ENCODE measurements at places on chromosomes 12 and 14.

DNA sequence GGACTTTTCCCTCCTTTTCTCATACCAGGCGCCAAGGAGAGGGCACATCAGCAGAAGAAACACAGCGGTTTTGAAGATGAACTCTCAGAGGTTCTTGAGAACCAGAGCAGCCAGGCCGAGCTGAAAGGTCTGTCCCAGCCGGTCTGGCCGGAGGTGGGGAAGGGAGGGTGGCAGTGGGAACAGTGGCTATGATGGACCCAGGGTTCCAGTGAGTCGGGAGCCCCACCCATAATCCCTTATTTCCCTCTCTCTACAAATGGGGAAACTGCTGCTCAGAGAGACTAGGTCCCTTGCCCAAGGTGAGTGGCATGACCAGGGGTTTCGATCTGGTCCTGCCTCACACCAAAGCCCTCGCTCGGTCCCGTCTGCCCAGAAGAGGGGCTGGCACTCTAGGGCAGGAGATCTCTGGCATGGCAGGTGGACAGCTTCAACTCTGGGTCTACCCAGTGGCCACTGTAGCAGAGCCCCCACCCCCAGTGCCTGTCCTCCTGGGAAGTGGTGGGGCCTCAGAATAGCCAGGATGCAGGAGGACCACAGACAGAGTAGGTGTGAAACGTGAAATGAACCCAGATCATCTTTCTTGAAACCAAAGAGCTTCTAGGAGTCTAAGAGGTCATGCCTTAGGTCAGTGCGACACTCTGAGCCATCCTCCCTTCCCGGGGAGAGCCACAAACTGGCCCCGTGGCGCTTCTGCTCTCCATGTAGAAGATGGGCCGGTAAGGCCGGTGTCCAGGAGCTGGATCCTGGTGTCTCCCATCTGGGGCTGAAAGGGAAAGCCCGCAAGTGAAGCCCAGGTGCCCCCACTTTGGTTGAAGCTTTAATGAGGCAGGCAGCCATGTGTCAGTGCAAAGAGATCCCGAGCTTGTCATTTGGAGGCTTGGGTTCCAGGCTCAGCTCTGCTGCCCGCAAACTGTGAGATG, 7.0 kb downstream of the CHGA start:
- DNase-seq, result no peak

DNA sequence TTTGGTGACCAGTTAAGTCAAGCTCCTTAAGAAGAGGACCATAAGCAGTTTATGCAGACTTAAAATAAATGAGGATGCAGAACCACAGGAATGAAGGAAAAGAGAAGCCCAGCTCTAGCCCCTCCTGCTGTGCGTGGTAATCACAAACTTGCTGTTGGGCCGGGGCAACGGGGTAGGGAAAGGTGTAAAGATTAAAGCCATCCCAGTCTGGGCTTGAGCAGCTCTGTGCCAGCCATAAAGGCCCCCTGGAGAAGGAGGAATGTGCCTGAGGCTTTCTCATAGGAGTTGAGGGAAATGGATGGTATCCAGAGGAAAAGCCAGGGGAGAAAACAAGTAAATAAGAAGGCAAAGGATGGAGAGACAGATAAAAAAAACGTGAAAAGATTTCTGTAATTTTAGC, 25.1 kb downstream of the TEP1 start:
- DNase-seq, result no peak

DNA sequence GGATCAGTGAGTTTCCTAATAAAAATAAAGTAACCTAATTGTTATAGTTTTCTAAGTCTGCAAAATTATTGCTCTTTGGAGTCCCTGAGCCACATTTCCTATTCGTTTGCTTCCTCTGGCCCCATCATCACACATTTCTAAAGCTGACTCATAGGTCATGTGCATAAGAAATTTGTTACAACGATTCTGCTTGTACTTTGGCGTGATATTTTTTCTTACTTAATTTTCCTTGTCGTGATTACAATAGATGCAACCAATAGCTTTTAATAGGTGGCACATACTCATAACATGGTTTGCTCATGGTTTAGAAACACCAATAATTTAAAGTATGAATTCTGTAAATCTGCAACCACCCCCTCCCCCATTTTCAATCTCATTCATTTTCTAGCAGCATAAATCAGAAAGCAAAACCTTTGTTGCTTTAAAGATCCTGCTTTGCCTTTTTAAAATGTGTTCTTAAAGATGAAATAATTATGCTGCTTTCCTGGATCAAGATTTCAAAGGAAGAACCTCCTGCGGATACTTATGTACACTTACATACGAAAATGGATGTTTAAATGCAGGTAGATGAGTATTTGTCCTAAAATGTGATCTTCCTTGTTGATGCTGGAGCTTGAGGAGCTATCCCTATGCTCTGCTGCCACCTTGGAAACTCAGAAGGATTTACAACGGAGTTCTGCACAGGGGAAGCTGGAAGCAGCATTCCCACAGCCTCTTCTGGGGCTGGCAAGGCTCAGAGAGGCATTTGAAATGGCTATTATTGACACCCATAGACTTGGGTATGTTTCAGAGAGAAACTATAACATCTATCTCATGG, 1.7 kb upstream of the FLRT2 start:
- no peak for DNase-seq

- no peak for DNase-seq
Observed at GRCh38 chr12:131061041-131061806, 107.5 kb downstream of the ADGRD1 start.

- no peak for DNase-seq
Observed at GRCh38 chr12:4471256-4471655, 25.6 kb upstream of the FGF6 start.

GRCh38 chr12:22215467-22216253, 118.8 kb downstream of the ST8SIA1 start:
- no peak for DNase-seq

DNA sequence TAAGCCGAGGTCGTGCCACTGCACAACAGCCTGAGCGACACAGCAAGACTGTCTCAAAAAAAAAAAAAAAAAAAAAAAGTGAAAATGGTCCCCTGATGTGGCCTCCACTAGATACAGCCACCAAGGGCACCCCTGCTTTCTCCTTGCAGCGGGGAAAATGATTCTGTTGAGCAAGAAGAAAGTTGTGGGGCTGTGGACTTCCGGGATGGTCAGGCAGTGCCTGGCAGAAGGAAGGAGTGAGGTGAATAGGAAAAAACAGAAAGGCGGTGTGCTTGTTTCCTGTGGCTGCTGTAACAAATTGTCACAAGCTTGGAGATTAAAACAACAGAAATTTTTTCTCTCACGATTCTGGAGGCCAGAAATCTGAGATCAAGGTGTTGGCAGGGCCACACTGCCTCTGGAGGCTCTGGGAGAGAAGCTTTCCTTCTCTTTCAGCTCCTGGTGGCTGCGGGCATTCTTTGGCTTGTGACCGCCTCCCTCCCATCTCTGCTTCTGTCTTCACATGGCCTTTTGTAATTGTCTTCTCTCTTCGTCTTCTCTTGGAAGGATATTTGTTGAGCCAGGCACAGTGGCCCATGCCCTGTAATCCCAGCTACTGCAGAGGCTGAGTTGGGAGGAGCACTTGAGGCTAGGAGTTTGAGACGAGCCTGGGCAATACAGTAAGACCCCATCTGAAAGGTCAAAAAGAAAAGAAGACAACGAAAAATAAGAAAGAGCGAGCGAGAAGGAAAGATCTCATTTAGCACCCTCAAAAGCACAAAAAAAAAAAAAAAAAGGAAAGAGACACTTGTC, 116.6 kb upstream of the MED13L start:
- no peak for DNase-seq

DNA sequence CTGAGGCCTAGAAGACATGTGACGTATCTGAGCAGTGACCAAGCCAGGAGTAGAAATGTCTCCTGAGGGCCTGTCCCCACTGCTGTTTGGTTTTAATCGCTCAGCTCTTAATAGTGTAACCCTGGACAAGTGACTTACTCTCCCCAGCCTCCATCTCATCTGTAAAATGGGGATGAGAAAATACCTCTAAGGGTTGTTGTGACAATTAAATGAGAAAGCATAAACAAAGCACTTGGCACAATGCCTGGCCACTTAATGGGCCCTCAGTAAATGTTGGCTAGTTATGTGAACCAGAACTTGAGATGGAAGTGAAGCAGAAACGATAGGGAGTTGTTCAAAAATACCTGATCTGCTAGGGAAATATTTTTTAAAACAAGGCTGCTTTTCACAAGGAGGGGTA, 58.2 kb downstream of the HMGA2 start:
- DNase-seq, result no peak

Data from CD4-positive, alpha-beta T cell treated with Interleukin-6 at 100 ng/mL for 8 hours (primary cell).